H54 (cell line): ENCODE measurements at places on chromosomes 13 and 19.

DNA sequence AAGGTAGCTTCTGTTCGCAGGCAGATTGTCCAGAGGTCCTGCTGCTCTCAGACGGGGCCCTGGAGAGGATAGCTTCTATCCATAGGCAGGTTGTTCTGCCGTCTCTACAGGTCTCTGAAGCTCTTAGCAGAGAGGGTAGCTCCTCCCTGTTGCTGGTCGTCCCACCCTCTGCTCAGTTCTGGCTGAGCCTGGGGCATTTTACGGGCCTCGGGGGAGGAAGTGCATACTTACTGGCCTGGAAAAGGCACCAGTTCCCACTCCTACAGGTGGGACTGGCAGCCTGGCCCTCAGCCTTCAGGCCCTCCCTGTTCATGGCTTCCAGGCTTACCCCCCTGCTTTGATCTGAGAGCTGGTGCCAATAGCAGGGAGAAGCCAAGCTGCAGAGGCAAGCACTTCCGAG lies 42.3 kb downstream of the USPL1 start:
- DNase-seq = no peak

DNA sequence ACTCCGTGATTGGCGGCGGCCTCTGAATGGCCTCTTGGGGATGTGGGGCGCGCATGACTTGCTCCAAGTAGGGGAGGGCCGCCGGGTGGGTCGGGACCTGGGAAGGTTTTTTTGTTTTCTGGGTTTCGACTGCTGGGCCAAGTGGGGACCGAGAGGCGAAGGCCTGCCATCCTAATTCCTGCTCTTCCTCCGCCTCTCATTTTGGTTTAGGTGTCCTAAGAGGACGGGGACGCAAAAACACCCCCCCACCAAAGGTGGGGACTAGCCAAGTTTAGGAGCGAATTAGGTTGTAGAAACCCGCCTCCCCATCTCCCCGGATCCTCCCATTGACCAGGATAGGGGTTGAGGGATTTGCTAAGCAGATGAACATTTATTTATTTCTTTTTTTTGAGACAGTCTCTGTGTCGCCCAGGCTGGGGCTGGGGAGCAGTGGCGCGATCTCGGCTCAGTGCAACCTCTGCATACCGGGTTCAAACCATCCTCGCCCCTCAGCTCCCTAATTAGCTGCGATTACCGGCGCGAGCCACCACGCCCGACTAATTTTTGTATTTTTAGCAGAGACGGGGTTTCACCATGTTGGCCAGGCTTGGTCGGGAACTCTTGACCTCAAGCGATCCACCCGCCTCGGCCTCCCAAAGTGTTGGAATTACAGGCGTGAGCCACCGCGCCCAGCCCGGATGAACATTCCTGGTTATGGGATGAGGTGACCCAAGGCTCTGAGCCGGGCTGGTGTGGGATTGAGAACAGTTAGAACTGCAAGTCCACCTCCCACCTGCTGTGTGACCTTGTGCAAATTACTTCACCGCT lies 838 bp downstream of the PPP2R1A start:
- no peak for DNase-seq

GRCh38 chr19:13665125-13665905 lies 99.0 kb upstream of the MRI1 start:
- DNase-seq = no peak

DNA sequence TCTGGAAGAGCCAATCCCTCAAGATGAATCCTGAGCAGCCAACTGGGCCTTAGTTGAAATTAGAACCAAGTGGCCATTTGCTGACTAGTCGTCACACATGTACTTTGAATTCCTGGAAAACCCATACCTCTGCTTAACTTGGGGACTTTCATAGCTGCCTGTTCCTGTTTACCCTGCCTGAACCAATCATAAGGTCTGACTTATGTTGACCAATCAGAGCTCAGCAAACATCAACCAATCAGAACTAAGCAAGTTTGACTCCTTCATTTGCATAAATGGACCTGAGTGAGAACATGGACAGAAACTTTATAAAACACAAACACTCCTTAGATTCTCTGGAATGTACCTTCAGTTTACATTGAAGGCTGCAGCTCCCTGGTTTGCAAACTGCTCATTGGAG lies 50.8 kb downstream of the LATS2 start:
- DNase-seq = no peak

DNA sequence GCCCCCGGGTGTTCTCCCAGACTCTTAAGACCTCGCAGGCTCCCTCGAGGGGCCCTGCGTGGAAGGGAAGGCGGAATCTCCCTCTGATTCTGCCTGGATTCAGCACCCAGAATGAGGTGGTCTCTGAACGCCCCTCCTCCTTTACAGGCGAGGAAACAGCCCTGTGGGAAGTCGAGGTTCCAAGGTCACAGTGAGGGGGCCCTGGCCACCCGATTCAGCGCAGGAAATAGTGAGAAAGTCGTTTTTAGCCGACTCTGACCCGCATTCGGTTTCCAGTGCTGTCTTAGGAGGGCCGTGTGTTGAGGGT lies 1.1 kb downstream of the BSG start:
- DNase-seq = no peak

GRCh38 chr13:59534806-59535205 lies 628.9 kb downstream of the DIAPH3 start:
- no peak for DNase-seq

DNA sequence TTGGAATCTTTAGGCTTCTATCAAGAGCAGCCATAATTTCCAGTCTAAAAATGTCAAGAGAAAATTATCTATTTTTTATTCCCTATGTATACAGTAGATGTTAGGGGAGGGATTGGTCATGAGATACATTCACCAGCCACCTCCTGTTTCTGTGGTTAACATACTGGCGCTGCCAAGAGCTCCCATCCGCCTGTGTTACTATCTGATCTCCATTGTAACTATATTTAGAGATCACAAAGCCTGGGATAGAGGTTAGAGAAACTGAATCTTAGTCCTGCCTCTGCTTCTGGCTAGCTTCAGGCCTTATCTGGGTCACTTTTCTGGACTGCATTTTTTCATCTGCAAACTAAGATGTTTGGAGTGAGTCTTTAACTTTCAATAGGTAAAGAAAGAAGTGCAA lies 46.3 kb downstream of the POLR1D start:
- no peak for DNase-seq

- no peak for DNase-seq
Measured at GRCh38 chr13:110518571-110518970, 43.0 kb downstream of the RAB20 start.

- DNase-seq = no peak
Measured at GRCh38 chr13:21148557-21149258, 27.6 kb downstream of the SKA3 start.

DNA sequence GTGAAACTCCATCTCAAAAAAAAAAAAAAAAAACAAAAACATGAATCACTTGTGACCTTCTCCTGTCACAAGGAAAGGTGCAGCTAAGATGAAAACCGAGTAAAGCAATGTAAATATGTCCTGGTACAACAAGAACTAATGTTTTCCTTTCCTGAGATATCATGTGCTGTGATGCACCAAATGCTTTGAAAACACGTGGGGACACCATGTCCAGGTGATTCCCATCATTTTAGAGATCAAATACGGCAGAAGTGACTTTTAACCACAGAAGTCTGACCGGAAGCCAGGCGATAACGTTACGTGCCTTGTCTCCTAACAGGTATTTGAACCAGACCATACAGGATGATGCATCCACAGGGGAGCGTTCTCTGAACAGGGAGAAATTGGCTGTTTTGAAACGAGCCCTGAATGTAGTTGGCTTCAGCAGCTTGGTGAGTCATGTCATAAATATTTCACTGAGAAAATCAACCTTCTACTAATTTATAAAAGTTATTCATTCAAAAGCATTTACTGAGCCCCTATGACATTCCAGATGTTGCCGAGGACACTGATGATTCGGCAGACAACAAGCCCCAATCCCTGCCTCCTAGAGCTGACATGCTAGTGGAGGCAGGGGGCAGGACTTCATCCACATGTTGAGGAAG lies 328.1 kb downstream of the MYO16 start:
- peak; percentile 61 for DNase-seq

DNA sequence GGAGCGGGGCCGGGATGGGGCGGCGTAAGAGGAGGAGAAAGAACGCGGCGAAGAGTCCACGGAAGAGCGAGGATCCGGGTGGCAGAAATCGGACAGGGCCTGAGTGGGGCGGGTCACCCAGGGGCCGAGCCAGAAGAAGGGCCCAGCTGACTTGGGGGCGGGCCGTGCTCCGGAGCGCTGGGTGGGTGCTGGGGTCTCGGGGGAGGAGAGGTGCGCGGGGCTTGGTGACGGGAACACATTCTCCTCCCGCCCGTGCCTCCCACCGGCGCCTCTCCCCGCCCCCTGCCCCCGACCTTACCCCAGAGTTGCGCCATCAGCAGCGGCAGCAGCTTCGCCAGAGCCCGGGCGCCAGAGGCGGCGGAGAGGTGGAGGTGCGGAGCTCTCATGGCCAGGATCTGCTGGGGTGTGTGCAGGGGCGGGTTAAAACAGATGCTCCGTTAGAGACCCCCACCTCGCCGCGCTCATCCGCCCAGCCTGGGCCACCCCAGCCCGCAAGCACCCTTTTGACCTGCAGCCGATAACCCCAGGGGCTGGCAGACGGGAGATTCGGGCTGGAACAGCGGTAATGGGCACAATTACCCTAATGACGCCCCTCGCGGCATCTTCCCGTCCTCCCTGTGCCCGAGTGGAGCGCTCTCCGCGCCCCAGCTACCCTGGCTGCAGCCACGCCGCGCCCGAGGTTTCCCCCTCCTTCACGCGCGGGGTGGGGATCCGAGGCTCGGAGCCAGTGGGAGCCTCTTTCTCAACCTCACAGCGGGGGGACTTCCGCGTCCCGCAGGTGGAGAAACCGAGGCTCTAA lies 565 bp downstream of the KLK10 start:
- no peak for DNase-seq

- DNase-seq = no peak
Measured at GRCh38 chr19:5147074-5147977, 178.4 kb downstream of the KDM4B start.

- no peak for DNase-seq
Measured at GRCh38 chr13:113741191-113741668, 17.8 kb upstream of the TMEM255B start.

- DNase-seq = peak; percentile 46
Measured at GRCh38 chr13:40445557-40445990, 220.9 kb downstream of the FOXO1 start.

DNA sequence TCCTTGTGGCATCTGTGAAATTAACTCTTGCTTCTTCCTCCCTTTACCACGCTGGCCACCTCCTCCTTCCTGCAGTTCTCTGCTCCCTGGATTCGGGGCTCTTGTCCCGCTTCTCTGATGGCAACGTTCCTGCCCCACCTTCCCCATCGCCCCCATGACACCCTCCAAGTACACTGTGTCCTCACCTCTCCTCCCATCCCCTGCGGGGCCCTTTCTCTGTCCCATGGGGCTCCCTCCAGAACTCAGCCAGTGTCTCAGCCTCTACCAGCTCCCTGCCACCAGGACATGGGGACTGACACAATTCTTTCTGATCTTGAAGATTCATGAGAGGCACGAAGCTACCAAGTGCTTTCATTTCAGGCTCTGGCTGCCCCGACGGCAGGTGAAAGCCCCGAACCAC lies 9.1 kb downstream of the CARS2 start:
- DNase-seq = no peak

- no peak for DNase-seq
Measured at GRCh38 chr13:36323951-36324566, 22.1 kb downstream of the SPART start.

DNA sequence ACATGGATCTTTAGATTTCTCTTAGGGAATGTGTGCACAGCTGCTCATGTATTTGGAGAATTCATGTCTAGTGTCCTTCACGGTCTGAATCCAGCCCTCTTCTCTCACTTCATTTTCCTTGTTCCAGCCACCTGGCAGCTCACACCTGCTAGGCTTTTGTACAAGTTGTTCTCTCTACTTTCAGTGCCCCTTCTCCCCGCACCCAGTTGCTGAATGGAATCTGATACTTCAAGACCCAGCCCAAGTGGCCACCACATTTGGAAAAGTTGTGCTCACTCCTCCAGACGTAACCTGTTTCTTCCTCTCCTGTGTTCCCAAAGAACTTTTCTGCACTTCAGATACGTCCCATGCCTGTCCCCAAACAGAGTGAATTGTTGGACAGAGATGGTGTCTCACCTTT lies 235.6 kb downstream of the SHISA2 start:
- DNase-seq = no peak

DNA sequence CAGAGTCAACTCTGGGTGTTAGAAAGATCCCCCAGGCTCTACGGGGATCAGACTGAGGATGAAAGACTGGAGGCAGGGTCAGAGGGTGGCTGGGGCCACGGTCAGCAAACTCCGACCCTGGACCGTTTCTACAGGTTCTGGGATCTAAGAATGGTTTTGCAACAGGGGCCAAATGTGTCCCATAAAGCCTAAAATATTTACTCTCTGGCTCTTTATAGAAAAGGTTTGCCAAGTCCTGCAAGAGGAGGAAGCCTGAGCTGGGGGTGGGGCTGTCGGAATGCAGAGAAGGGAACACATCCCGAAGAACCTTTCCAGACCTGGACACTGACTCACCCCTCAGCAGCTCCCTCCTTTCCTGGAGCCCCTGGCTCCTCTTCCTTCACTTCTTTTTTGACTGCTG lies 20.7 kb downstream of the LIG1 start:
- DNase-seq = no peak

- no peak for DNase-seq
Measured at GRCh38 chr13:20801707-20802106, 27.9 kb upstream of the EEF1AKMT1 start.

- no peak for DNase-seq
Measured at GRCh38 chr13:97223037-97223710, 1.0 kb downstream of the MBNL2 start.

DNA sequence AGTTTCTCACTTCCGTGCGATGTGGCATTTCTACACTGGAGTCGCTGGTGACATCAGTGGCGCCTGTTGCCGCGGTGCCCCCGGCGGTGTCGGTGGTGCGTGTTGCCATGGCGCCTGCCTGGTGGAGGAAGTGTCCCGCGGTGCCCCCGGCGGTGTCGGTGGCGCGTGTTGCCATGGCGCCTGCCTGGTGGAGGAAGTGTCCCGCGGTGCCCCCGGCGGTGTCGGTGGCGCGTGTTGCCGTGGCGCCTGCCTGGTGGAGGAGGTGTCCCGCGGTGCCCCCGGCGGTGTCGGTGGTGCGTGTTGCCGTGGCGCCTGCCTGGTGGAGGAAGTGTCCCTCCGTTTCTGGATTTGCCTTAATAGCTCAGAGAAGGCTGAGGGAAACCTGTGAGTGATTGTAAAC lies 127.6 kb downstream of the KDM4B start:
- no peak for DNase-seq

DNA sequence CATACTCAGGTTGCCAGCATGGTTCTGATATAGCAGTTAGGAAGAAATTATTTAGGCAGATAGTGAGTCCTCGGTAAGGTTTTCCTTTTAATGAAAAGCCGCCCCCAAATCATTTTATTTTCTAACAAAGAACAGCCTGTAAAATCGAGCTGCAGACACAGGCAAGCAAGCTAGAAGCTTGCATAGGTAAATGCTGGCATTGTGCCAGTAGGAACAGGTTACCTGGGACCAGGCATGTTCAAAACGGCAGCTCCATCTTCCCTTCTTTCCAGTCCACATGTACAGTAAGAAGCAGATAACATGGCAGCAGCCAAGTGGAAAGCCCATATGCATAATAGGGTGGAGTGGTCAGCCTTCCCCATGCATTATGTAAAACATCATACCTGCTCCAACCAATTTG lies 71.1 kb downstream of the UGGT2 start:
- DNase-seq = no peak
